ENCODE measurements at places on chromosomes 5 and 9.

GRCh38 chr9:25570802-25571201 lies 107.4 kb downstream of the TUSC1 start:
- no peak for DNase-seq

GRCh38 chr5:9344751-9345240 lies 201.1 kb downstream of the SEMA5A start:
- no peak for DNase-seq

DNA sequence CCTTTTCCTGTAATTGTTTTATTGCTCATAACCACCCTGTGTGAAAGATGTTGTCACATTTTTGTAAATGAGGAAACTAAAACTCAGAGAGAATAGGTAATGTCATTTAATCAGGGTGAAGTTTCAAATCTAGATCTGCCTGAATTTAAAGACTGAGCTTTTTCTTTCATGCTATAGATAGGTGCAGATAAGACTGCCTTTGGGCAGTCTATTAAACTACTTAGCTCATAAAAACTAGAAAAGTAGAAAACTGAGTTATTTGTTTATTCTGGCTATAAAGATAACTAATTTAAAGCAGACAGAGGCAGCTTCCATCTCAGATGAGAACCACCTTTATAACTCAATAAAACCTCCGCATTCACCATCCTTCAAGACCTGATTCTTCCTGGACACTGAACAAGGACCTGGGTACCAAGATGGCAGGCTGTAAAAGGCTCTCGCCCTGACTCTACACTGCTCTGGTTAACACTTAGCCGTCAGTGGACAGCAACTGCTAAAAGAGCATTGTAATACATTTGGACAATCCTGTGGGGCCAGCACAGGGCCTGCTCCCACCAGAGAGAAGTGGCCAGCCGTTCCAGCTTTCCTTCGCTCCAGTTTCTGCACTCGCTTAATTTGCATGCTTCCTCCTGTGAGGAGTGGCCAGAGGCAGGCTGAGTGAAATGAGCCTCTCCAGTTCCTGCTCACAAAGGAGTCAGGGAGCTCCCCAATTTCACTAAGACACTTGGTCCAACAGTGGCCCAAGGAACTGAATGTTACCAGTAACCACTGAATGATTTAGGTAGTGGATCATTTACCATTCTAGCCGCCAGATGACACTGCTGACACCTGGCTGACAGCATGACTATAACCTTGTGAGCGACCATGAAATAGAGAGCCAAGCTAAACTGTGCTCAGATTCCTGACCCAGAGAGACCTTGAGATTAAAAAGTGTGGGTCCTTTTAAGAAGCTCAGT lies 566.4 kb downstream of the EFNA5 start:
- DNase-seq = no peak

GRCh38 chr9:81898851-81899250 lies 29.4 kb upstream of the SPATA31D4 start:
- no peak for DNase-seq

GRCh38 chr5:36389245-36389644 lies 87.5 kb upstream of the RANBP3L start:
- no peak for DNase-seq

DNA sequence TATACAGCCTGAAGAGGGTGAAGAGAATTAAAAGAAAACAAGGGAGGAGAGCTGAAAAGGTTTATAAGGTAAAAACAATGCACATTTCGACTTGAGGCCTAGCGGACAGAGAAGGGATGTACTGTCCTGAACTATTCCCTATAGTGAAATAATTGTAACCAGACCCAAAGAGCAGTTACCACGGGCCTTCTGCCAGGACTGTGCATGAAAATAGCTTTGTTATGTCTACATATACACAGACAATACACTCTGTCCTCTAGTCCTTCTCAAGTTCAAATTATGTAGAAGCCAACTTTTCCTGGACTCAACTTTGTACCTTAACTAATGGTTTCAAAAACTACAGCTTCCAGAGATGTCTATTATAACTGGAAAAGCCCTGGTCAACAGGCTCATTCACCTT lies 223.7 kb downstream of the PCSK5 start:
- no peak for DNase-seq

- DNase-seq = peak; percentile 77
These were observed 134.6 kb downstream of the EDIL3 start for GRCh38 chr5:84249918-84250630.

DNA sequence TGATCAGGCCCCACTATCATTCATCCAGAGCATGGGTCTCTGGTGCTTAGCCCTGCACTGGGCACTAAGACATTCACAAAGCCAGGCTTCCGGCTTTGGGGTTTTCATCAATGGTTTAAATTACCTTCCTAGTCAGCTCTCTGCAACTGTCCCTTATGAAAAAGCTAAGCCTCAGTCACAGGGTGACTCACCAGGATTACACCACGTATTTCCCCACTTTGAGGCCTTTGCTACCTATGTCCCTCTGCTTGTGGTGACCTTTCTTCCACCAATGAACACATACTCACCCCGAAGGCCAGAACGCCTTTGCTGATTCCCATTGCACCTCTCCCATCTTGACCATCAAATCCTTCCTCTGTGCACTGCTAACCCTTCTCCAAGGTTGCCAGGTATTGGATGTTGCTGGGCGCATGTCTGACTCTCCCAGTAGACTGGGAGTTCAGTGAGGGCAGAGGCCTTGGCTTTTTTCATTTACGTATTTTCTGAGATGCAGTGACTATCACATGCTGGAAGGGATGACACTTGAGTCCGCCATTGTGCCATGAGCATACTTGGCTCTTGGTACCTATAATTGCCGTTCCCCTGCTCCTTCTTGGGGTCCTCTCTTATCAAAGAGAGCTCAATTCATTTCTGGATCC lies 58.7 kb upstream of the TNFSF8 start:
- no peak for DNase-seq

- no peak for DNase-seq
These were observed 19.9 kb upstream of the FAM120A start for GRCh38 chr9:93431539-93432105.

DNA sequence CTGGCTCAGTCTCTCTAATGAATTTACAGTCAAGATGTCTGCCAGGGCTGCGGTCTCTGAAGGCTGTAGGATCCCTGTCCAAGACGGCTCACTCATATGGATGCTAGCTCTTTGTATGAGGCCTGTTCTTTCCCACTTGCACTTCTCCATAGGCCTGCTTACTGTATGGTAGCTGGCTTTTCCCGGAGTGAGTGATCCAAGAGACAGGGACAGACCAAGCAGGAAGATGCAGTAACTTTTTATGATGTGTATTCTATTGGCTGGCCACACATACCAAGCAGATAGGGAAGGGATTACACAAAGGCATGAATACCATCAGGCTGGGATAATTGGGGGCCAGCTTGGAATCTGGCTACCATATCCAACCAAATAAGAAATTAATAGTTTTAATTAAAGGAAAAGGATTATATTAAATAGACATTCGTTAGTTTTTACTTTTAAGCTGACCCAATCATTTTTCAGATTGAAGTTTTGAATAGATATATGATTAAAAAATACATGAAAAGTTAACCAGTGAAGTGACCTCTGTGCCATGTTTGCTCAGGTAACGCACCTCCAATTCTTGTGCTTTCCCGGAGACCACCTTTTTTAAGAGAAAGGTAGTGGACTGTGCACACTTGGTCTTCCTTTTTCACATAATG lies 20.6 kb downstream of the NSD1 start:
- DNase-seq = no peak

GRCh38 chr5:63768221-63768620 lies 194.0 kb downstream of the HTR1A start:
- DNase-seq = no peak

DNA sequence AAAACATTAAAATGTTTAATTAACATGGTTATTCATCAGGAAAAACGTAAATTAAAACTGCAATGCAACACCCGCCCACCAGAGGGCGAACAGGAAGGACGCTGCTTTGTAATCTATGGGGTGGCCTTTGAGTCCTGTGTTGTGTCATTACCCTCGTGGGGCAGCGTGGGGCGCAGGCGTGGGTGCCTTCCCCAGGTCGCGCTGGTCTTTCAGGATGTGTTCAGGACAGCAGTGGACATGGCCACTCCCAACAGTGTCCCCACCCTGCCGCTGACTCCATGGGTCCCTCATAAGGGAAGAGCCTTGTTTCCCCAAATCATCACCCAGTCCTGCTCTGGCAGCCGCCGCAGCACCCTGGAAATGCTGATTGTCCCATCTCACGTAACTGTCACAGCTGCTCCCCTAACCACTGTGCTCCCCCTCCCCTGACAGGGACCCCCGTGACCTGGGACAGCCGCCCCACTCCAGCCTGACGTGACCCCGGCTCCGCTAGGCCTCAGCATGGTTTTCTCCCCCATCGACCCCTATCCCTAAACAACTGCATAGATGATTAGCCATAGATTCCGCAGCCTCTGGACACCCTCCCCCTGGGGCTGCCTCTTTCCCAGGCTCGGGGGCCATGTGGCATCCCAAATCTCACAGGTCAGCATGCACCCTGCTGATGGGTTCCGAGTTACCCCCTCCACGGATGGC lies 36.4 kb downstream of the GLT6D1 start:
- DNase-seq = no peak

DNA sequence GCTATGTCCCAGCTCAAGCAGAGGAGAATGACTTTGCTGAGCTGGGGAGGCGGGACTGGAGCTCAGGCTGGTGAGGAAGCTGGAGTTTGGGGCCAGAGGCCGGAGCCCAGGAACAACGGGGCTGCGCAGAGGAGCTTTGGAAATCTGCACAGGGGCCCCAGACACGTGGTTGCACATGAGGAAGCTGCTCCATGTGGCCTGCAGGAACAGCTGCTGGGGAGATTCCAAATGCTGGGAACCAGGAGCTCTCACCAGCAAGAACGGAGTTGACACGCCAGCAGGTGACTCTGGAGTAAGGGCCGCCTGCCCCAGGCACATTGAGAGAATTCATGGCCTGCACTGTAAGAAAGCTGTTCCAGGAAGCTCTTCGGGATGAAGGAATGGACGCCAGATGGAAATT lies 91.0 kb downstream of the OLFM1 start:
- DNase-seq = no peak

- DNase-seq = no peak
These were observed 77.3 kb downstream of the UBE2QL1 start for GRCh38 chr5:6525910-6526309.

- DNase-seq = no peak
These were observed 47.1 kb upstream of the COL15A1 start for GRCh38 chr9:98896632-98897031.

- no peak for DNase-seq
These were observed 85.0 kb upstream of the HRH2 start for GRCh38 chr5:175572886-175573285.

- DNase-seq = no peak
These were observed 25.8 kb downstream of the NSUN2 start for GRCh38 chr5:6606884-6607558.
